Activated CD8-positive, alpha-beta memory T cell treated with anti-CD3 and anti-CD28 coated beads, Interleukin-2, amount 10 ng/mL, durations not matched to agents 7 days and 5 days (primary cell): ENCODE measurements at places on chromosomes 5 and 9. TPM values are rescaled to one million over a fixed set of nuclear protein-coding genes. Genes with fewer than 3 reads are reported as not detected.

PALM2AKAP2 gene
- total RNA-seq, result not detected

DNA sequence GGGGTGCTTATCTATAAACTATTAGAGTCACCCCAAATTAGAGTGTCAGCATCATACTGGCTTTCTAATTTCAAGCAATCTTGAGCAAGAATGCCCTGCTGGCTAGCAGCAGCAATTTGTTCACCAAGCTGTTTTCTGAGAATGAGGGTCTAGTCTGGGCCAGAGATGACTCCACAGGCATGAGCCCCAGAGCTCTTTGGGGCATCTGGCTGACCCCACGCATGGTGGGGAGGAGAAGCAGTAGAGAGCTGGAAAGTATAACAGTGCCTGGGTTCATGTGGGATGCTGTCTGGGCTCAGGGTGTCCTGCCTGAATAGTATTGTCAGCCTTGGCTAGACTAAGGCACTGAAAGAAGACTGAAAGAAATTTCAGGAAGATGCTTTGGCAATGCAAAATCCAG, 64.9 kb downstream of the C6 start:
- no peak for DNase-seq

GRCh38 chr5:118988866-118989180, 476 bp upstream of the DTWD2 start:
- DNase-seq, result no peak

GRCh38 chr5:87605663-87606062, 192.9 kb upstream of the CCNH start:
- DNase-seq, result no peak

DNA sequence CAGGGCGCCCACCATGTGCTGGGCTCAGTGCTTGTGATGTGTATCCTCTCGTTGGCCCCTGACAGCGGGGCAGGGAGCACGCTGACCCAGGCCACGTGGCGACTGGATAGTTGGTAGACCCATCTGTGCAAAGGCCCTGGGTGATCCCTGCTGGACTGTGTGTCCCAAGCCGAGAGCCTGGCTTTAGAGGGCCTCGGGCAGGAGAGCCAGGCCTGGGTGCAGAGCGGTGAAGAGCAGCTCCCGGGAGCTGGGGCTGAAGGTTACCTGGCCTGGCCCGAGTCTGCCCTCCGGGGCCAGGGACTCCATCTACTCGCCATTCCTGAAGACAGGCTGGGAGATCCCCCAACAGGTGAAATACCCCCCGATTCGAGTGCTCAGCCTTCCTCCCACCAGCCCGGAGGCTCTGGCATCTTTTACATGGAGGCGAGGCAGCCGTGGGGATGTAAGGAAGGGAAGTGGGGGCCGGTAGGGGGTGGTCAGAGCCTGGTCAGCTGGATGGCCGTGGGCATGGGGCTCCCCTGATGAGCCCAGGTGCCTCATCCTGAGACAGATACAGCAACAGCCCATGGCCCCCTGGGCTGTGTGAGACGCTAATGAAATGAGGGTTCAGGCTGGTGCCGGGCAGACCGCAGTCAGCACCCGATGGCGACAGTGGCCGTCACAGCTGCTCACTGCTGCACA, 19.0 kb downstream of the NCS1 start:
- DNase-seq, result no peak

DNA sequence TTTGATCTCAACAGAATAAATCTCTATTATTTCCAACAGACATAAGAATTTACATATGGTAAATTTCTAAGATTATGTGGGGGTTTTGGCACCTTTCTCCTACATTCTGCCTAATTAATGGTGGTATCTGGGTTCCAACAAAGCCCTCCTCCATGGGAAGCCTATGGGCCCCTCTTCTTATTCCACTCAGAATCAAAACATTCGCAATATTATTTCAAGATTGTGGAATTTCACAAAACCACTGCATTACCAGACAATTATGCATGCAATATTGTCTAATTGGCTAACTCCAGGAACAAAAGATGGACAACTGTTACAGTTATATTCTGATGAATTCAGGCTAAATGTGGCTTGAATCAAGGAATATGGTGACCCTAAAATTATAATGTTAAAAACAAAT, 434.0 kb downstream of the NFIB start:
- no peak for DNase-seq

DNA sequence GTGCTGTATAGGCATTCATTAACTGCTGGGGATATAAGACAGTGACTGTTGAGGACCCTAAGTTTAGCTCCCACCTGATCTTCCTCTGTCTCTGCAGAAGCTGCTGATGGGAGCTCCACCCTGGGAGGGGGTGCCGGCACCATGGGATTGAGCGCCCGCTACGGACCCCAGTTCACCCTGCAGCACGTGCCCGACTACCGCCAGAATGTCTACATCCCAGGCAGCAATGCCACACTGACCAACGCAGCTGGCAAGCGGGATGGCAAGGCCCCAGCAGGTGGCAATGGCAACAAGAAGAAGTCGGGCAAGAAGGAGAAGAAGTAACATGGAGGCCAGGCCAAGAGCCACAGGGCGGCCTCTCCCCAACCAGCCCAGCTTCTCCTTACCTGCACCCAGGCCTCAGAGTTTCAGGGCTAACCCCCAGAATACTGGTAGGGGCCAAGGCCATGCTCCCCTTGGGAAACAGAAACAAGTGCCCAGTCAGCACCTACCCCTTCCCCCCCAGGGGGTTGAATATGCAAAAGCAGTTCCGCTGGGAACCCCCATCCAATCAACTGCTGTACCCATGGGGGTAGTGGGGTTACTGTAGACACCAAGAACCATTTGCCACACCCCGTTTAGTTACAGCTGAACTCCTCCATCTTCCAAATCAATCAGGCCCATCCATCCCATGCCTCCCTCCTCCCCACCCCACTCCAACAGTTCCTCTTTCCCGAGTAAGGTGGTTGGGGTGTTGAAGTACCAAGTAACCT, 22.1 kb downstream of the PCDHGC5 start:
- no peak for DNase-seq

DNA sequence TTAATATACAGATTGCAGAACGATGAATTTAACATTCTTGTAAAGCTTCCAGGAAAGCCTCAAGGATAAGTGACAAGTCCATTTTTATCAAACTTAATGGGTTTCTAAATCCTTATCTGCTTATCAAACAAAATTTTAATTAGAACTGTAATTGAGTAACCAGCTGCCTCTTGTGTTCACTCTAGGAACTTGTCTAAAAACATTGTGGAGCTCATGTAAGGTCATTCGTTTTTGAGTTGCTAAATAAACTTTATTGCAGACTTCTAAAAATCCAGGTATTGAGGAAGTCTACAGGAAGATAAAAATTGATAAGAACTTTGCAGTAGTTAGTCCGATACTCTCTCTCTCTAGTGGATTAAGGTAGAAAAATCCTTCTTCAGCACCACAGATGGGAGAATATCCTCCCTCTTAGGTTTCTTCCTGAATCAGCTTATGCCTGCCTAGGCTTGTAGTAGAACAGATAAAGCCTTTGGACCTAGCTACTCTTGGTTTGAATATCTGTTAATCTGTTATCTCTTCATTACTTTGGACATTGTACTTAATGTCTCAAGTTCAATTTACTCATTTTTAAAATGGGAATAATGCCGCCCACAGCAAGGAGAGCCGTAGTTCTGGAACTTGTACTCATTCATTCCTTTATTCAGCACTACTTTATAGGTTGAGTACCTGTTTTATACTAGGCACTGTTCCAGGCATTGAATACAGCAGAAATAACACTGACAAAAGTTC, 60.0 kb upstream of the DHFR start:
- DNase-seq, result no peak

GRCh38 chr5:53681079-53681478, 120.6 kb downstream of the NDUFS4 start:
- no peak for DNase-seq
